Muscle of back (tissue), 13 donors: ENCODE measurements at places on chromosomes 16 and 17. TPM values are rescaled to one million over a fixed set of nuclear protein-coding genes. Genes with fewer than 3 reads are reported as not detected.

DNA sequence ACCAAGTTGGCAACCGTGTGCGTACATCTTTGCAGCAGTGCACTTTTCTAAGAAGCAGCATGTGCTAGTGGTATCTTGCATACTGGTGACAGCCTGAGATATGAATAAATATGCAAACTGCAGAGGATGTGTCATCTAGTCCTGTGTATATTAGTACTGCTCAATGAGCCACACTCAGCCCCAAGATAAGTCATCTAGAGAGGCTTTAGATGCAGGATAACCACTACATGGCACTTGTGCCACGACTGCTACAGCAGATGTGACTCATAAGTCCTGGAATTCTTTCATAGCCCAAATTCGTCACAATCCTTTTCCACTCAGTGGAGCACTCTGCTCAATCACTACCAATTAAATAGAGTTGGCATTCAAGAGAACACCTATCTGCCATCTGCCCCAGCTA, 171.5 kb downstream of the AXIN2 start:
- no peak for DNase-seq

DNA sequence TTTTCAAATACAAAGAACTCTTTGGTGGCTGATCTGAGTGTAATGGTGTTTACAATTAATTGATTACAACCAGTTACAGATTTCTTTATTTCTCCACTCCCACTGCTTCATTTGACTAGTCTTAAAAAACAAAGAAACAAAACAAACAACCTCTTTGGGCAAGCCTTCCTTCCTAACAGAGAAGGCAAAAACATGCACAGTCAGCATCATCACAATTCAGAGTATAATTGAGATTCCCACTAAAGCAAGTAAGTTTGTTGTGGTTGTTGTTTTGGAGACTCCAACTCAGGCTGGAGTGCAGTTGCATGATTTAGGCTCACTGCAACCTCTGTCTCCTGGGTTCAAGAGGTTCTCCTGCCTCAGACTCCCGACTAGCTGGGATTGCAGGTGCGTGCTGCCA, 40.4 kb downstream of the GDPD1 start:
- DNase-seq, result no peak

DNA sequence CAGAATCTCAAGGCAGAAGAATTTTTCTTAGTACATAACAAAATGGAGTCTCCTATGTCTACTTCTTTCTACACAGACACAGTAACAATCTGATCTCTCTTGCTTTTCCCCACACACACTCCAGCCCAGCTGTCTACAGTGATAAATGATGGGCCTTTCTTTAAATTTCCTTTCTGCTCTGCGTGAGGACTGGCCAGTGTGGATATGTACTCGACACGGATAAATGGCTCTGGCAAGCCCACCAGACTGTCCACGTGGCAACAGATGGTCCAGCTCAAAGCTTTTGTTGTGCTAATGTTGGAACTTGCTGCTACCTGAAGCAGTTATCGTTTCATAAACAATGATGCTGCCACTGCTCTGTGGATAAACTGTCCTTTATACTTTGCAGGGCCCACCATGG, 410.7 kb downstream of the TMEM114 start:
- DNase-seq, result no peak

- peak; percentile 89 for DNase-seq
Observed at GRCh38 chr17:60435244-60436167, 13.2 kb downstream of the CHCT1 start.

GRCh38 chr16:53224951-53225533, 170.3 kb downstream of the CHD9 start:
- DNase-seq, result no peak

- no peak for DNase-seq
Observed at GRCh38 chr17:82184761-82185160, 27.9 kb downstream of the CCDC57 start.

GRCh38 chr16:83711069-83711468, 96.7 kb upstream of the HSBP1 start:
- DNase-seq, result no peak

DNA sequence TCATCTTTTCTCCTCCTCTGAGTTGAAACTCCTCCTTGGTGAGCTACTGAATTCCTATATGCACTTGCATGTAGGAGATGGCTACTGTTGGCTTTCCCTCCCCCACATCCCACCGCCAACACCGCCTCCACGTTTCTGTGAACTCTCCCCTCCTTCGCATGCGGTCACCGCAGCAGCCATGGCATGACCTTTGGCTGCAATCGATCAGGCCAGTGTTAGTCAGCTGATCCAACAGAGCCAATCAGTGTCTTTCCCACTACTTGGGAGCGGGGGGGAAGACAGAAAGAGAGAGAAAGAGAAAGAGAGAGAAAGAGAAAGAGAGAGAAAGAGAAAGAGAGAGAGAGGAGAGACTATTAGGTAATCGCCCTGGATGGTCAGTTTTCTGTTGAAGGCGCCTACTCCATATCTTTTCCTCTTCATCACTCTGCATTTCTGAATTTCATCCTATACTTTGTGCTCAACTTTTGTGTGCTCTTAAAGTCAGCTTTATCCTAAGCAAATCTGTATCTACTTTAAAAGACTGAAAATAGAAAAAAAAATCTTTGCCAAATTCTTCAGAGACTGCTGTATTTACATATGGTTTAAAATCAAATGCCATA, 22.7 kb downstream of the ASGR1 start:
- DNase-seq, result no peak

DNA sequence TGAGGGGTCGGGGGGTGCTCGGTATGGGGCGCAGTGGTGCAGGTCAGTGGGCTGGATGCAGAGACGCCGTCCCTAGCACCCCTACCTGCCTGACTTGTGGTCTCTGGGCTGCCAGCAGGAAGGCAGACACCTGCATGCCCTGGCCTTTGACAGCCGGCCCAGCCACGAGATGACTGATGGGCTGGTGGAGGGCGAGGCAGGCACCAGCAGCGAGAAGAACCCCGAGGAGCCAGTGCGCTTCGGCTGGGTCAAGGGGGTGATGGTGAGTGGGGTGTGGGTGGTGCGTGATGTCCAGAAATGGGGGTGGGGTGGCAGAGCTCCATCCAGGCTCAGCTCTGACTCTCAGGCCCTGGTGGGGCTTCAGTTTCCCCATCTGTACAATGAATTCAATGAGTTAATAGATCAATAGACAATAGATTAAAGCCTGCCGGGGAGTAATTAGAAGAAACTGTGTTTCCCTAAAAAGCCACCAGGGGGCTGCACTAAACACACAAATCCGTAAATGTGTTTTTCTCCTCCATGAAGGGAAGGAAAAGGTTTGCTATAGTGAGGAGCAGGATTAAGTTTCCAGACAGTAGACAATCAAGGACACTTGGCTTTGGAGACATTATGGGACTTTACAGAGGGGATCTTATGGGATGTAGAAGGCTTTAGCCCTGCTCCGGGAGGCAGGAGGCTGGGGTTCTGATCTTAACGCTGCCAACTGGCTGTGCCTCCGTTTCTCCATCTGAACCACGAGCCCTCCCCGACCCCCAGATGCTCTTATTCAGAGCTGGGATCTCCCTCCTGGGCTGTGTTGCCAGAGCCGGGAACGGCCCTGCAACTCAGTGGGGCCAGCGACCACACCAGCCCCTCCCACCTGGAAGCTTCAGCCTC, 2.2 kb downstream of the SLC12A3 start:
- DNase-seq, result peak; percentile 65

DNA sequence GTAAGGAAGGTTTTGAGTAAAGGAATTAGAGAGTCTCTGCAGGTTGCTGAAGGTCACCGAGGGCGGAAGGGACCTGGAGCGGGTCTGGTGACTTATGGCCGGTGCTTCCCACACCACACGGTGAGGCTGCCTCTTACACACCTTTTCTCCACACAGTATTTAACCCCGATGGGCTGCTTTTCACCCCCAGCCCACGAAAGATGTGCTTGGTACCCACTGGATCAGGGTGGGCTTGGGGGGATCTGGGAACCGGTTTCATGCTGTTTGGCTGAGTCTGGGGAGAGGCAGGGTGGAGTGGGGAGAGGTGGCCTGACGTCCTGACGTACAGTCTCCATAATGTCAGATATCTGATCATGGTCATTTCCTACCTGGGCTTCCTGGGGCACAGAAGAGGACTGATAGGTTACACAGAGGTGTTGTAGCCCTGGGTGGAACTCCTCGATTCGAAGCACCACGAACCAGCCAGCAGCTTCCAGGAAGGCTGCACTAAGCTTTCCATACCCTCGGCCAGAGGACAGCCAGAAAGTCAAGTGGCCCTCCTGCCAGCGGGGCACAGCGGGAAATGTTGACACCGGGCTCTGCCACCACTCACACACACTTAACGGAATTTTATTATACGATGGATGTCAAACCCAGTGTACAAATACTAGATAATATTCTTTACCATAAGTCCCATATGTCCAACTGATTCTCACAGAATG, 34.0 kb downstream of the OR1D5 start:
- DNase-seq, result no peak

GRCh38 chr17:51270636-51271035, 10.3 kb downstream of the UTP18 start:
- DNase-seq, result no peak

- DNase-seq, result no peak
Observed at GRCh38 chr16:65576631-65577030, 454.8 kb upstream of the CDH11 start.

DNA sequence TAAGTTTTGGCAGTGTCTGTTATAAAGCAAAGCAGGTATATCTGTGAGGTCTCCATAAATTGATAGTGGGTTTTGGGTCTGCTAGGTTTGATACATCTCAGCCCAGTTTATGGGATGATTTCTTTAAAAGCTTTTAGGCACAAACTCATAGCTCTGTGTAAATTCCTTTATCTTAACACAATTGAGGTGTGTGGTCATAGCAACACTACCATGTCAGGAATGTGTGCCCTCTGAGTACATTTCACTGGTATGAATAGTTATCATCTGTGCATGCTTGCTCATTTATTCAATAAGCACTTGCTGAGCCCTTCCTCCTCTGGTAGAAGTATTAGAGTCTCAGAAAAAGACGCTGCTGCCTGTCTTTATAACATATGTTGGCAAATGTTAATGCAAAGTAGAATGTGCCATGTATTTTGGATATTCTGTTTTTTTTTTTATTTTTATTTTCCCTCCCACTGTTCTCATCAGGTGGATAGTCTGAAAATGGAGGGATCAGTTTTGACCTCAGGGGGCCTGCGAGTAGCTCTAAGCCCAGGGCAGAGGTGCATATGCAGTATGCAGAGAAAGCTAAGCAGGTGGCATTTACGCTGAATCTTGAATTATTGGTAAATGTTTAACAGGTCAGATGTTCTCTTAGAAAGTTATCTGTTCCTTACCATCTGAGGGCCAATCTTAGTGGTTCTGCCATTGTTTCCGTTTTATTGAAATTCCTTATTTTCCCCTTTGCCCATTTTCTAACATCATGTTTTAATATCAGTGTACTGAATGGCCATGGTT, 90.7 kb downstream of the WNT3 start:
- DNase-seq, result no peak

DNA sequence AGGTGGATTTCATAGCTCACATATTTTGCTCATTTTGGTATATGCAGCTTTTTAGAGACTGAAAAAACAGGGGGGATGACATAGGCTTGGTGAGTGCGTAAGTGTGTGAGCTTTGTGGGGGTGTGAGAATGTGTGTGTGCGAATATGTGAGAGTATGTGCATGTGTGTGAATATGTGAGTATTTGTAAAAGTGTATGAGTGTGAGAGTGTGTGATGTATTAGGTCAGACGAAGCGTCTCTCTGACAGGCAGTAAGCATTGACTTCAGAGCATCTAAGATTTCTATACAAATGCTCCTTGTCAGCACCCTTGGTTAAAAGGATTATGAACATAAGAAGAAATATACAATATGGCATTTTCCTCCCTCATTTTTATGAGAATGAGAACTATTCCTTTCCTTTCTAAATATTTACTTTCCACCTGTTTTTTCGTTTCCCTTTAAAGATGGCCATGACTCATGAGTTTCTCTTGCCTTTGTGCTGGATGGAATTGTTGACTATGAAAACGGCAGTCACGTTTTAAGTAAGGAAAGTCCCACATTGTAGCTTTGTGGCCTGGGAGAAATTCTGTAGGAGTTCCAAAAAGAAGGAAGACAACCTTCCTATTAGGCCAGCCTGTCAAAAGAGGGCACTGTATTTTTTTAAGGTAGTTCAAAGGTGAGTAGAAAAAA, 276.4 kb downstream of the FOXL1 start:
- DNase-seq, result no peak

The TBC1D3H gene
- not detected for polyA plus RNA-seq

DNA sequence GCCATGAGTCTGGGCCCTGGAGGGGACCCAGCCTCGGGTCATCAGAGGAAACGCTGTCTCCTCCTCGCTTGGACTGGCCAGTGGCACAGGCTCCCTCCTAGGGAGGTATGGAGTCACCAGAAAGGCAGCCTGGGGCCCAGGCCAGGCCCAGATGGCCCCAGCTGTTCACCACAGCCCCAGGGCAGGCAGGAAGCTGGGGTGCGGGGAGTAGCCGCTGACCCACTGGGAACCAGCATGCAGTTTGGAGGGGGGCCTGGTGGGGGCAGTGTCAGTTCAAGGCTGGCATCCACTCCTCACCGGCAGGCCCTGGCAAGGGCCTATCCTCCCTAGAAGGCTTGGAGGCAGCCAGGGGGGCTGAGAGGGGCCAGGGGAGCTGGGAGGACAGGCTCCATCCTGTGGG, 48.8 kb downstream of the SDK2 start:
- DNase-seq, result peak; percentile 33

The ZNF385C gene
- 11.0 TPM for polyA plus RNA-seq

GRCh38 chr16:79764415-79765110, 164.0 kb upstream of the MAF start:
- DNase-seq, result no peak

GRCh38 chr16:24577167-24577566, 37.8 kb downstream of the RBBP6 start:
- no peak for DNase-seq

DNA sequence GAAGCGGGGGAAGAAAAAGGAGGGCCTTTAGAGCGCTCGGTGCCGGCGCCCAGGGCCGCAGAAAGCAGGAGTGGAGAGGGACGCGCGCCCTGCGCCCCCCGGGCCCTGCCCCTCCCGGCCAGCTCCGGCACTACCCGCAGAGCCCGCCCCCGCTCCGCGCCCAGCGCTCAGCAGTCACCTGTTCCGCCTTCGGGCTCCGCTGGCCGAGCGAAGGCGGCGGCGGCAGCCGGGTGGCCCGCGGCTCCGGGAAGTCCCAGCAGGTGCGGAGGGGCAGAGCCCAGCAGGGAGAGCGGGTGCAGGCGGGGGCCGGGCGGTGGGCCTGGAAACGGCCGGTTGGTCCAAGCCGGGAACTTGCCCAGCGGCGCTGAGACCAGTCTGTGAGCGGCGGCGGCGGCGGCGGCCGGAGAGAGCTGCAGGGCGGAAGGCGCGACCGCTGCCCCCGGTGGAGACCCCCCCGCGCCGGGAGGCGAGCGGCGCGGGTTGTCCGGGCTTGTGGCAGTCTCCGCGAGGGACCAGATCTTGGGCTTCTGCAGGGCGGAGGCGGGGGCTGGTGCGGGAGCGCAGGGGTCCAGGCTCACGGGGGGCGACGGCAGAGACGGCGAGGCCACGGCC, 2.2 kb downstream of the IRX3 start:
- DNase-seq, result peak; percentile 63

- DNase-seq, result no peak
Observed at GRCh38 chr17:77634710-77635109, 323.8 kb upstream of the TNRC6C start.

The TERB1 gene
- 0.41 TPM for polyA plus RNA-seq

DNA sequence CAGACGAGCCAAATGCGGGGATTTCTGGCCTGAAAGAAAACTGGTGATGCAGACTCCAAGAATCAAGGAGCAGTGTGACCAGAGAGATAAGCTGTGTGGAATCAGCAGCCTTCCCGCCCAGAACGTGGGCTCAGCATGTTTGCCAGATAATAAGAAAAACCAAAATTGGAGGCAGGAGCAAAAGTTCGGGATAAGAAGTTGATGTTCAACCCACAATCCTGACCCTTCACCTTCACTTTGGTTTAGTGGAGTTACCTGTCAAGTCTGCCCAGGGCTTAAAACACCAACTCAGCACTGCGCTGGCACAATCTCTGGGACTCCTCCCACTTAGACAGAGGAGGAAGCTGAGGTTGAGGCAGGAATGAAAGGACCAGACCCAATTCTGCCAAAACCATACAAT, 3.1 kb downstream of the SLC43A2 start:
- DNase-seq, result no peak

The DNAJC7 gene
- polyA plus RNA-seq, result 83.4 TPM
